ENCODE measurements at places on chromosomes 12 and 14. TPM values are rescaled to one million over a fixed set of nuclear protein-coding genes. Genes with fewer than 3 reads are reported as not detected.

- H3K4me1 ChIP-seq = no peaks in the 10 kb centered on the region
- H3K27me3 ChIP-seq = no peaks in the 10 kb centered on the region
- no peak overlapping the region for H3K27ac ChIP-seq
- DNase-seq = no peak
- no peaks in the 10 kb centered on the region for H3K36me3 ChIP-seq
These were observed 48.1 kb downstream of the KCNK13 start for GRCh38 chr14:90109858-90110257.

DNA sequence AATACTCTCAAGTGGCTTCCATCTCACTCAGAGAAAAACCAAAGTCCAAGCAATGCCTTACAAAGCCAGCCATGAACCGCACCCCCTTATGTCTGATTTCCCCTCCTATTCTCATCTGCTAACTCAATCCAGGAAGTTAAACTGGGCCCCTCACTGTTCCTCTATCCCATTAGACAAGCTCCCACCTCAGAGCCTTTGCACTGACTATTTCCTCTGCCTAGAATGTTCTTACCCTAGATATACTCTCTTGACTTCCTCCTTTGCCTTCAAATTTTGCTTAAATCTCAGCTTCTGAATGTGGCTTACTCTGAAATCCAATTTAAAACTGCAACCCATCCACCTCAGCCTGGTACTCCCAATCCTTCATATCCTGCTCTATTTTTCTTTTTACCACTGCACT is 257.0 kb upstream of the USP15 start:
- H3K4me3 ChIP-seq = no peak overlapping the region
- no peaks in the 10 kb centered on the region for H3K4me1 ChIP-seq
- DNase-seq = no peak
- no peaks in the 10 kb centered on the region for H3K27me3 ChIP-seq
- H3K27ac ChIP-seq = no peak overlapping the region

DNA sequence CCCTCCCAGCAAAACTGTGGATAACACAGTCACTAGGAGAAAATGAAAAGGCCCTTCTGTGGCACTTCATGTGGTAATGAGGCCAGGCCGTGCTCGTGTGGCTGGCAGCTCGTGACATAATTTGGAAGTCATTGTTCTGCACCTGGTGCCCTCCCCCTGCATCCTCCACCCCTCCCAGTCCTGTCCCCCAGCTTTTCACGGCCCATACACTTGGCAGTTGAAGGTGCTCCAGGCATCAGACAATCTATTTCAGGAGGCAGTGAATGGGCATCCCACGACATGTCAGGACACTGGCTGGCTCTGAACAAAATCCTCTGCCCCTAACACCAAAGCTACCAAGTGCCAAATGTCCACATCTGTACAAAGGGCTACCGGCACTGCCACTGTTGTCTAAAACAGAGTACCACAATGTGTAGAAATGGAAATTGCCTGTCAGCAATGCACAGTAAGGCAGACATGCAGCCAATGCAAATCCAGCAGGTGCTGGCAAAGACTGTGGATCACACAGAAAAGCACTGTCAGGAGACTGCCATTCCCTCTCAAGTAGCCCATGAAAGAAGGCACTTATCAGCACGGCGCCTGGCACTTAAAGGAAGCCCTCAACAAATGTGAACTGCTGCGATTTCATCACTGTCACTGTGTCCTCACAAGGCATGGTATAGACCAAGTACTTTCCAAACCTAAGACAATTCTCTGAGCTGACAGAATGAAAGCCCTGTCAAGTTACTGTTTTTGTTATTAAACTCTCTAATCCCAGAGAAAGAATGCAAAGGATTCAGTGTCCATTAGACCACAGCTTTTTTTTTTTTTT is 39.1 kb downstream of the CORO1C start:
- no peak overlapping the region for H3K4me3 ChIP-seq
- peaks cover 7% of the 10 kb centered on the region for H3K4me1 ChIP-seq
- H3K27me3 ChIP-seq = no peaks in the 10 kb centered on the region
- DNase-seq = no peak

DNA sequence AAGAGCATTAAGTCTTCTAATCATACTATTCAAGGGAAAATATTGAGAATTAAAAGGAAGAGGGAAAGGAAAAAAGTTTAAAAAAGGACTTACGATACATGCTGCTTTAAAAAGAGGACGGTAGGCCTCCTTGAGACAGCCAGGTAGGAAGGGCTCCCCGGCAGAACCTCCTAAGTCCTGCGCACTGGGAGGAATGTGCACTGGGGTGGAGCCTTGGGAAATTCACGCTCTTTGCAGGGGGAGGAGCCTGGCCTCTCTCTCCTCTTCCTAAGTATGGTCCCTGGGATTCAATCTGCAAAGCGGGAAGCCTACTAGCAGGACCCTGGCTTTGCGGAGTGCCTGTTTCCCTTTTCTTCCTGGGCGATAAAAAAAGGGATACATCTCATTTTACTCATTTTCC is 553.0 kb downstream of the RPS29 start:
- no peak overlapping the region for H3K4me3 ChIP-seq
- no peak for DNase-seq
- no peak overlapping the region for H3K27ac ChIP-seq

GRCh38 chr12:61993734-61994345 is 266.4 kb upstream of the USP15 start:
- H3K36me3 ChIP-seq = no peaks in the 10 kb centered on the region
- H3K27me3 ChIP-seq = peaks cover 2% of the 10 kb centered on the region
- H3K4me3 ChIP-seq = no peak overlapping the region
- peaks cover 3% of the 10 kb centered on the region for H3K4me1 ChIP-seq
- no peak for DNase-seq

DNA sequence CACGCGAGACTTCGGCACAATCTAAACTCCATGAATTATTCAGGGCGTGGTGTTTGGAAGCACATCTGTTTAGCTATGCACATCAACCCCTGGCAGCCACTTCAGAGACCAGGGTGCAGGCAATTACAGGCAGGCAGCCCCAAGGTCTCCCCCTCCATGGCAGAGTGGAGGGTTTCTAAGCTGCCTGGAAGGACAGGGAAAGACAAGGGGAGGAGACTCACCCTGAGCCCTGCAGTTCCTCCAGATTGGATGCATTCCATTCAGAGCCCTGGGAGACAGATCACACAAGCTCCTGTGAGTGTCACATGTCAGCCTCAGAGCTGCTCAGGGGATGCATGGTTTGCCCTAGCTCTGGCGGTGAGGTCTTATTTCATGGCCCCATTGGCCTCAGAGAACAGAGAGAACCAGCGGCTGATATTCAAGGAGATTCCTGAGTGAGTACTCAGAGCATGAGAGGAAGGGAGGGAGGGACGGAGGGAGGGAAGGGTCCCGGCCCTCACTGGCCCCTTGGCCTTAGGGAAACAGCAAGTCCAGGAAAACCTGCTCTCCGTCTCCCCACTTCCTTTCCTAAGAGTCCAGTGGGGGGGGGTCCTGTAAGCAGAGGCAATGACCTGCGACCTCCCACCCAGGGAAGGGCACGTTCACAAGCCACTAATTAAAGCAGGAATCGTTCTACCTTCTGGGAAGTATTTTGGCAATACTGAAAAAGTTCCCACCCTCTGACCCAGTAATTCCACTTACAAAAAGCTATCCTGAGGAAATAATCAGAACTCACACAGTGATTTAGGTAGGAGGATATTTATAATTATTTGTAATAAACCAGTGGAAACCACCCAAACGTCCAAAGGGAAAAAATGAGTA is 55.1 kb downstream of the SSH1 start:
- peaks cover 5% of the 10 kb centered on the region for H3K4me1 ChIP-seq
- no peaks in the 10 kb centered on the region for H3K27me3 ChIP-seq
- peak overlapping the region; percentile 99 for H3K27ac ChIP-seq

DNA sequence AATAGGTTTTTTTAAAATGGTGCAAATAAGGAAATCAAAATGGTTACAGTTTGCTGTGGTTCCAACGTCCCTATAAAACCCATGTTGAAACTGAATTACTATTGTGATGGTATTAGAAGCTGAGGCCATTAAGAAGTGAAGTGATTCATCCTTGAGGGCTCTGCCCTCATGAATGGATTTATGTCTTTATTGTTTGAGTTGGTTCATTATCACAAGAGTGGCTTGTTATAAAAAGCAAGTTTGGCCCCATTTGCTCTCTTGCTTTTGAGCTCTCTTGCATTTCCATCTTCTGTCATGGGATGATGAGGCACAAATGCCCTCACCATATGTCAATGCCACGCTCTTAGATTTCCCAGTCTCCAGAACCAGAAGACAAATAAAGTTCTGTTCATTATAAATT is 62.3 kb downstream of the PRKD1 start:
- H3K4me3 ChIP-seq = no peak overlapping the region
- H3K36me3 ChIP-seq = no peaks in the 10 kb centered on the region
- DNase-seq = no peak
- no peak overlapping the region for H3K27ac ChIP-seq

- no peaks in the 10 kb centered on the region for H3K36me3 ChIP-seq
- H3K27ac ChIP-seq = no peak overlapping the region
- H3K4me3 ChIP-seq = peak overlapping the region; percentile 99
- H3K27me3 ChIP-seq = no peaks in the 10 kb centered on the region
- DNase-seq = no peak
These were observed 1.2 kb downstream of the CPSF6 start for GRCh38 chr12:69240631-69240995.

DNA sequence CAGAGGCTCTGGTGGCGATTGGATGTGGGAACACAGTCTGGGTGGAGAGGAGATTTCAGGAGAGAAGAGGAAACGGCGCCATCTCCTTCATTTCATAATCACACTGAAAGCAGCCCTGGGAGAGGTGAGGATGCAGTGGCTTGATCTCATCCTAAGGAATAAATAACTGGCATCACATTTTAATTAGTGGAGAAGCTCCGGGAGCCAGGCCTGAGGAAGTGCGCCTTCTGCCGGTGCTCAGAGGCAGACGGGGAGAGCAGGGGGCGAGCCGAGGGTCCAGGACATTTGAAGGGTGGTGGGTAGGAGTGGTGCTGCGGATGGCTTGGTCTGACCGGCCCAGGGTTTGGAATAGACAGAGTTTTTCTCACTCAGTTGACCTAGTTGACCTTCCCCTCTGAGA is 265.0 kb downstream of the CACNA1C start:
- no peaks in the 10 kb centered on the region for H3K4me1 ChIP-seq
- H3K4me3 ChIP-seq = no peak overlapping the region
- no peaks in the 10 kb centered on the region for H3K27me3 ChIP-seq
- no peak for DNase-seq
- H3K36me3 ChIP-seq = no peaks in the 10 kb centered on the region
- H3K27ac ChIP-seq = no peak overlapping the region

DNA sequence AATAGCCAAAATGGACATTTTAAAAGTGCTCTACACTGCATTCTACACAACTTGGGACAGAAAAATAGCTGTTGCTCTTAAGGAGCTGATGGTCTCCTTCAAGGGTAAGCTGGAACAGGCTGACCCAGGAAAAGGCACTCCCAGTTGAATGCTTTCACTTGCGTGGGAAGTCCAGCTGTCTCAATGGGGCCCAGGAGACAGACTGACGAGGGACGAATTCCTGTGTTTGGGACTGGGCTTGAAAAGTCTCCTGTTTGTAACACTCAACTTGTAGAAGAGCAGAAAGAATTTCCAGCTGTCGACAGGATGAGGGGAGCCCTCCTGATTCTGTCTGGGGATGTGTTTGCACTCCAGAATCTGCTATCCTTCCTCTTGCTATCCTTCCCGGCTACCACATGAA is 180.8 kb downstream of the ZFP36L1 start:
- H3K36me3 ChIP-seq = no peaks in the 10 kb centered on the region
- DNase-seq = no peak
- H3K4me3 ChIP-seq = no peak overlapping the region
- H3K27ac ChIP-seq = no peak overlapping the region
- H3K4me1 ChIP-seq = no peaks in the 10 kb centered on the region

DNA sequence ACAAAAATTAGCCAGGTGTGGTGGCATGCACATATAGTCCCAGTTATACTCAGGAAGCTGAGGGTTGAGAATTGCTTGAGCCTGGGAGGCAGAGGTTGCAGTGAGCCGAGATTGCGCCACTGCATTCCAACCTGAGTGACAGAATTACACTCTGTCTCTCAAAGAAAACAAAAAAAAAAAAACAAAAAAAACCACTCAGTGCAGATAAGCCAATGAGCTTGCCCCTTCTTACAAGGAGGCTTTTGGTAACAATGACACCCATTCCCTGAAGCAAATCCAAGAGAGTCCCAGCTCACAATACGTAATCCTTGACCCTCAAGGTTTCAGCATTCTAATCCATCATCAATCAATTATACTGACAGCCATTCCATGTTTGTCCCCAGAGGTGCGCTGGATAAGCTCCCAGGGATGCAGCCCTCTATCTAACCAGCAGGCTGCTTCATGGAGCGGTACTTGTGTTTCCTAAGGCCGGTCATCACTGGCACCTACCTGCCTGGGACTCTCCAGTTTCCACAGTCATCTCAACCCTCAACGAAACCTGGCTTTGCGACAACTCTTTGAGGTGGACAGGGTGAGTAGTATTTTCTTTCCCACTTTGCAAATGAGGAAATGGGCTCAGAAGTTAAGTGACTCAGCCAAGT is 12.4 kb downstream of the GCN1 start:
- DNase-seq = peak; percentile 2
- H3K36me3 ChIP-seq = no peaks in the 10 kb centered on the region
- H3K4me1 ChIP-seq = no peaks in the 10 kb centered on the region

DNA sequence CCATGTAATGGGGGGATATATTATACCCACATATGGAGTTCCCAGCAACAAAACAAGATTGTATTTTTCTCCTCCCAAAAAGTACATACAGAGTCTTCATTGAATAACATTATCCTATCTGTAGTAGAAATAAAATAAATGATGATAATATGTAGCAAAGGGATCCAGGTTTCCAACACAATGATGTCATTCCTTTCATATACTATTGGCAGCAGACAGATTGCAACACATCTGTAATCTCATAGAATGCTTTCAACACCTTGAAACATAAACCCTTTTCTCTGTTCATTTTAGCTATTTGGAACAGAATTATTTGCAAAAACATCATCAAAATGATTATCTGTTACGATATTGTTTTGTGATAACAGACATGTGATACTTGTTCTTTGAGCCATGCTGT is 317.6 kb downstream of the DPF3 start:
- H3K36me3 ChIP-seq = no peaks in the 10 kb centered on the region
- H3K27ac ChIP-seq = no peak overlapping the region
- no peak overlapping the region for H3K4me3 ChIP-seq

GRCh38 chr14:105397350-105397931 is 897 bp upstream of the TEX22 start:
- H3K4me3 ChIP-seq = no peak overlapping the region
- H3K27me3 ChIP-seq = no peaks in the 10 kb centered on the region
- no peak overlapping the region for H3K27ac ChIP-seq

DNA sequence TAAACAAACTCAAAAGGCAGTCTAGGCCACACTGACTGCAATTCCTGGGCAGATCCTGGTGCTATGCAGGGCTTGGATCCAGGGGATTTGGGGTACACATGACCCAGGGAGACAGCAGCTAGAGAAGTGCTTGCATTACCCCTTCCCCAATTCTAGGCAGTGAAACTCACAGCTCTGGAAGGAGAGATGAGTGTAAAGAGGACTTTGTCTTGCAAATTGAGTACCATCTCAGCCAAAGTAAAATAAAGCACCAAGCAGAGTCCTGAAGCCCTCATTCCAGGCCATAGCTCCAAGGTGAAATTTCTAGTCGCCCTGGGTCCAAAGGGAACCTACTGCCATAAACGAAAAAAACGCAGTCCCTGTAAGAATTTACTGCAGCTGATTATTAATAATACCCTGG is 644.9 kb upstream of the FLRT2 start:
- H3K27me3 ChIP-seq = no peaks in the 10 kb centered on the region
- no peak for DNase-seq
- H3K36me3 ChIP-seq = no peaks in the 10 kb centered on the region
- H3K27ac ChIP-seq = no peak overlapping the region

GRCh38 chr12:125015680-125016310 is 22.4 kb downstream of the BRI3BP start:
- H3K4me3 ChIP-seq = no peak overlapping the region
- no peak overlapping the region for H3K27ac ChIP-seq
- H3K36me3 ChIP-seq = no peaks in the 10 kb centered on the region
- H3K4me1 ChIP-seq = no peaks in the 10 kb centered on the region

Gene DAO
- total RNA-seq = not detected

Gene ARHGEF25
- 72.0 TPM for total RNA-seq

Gene TPH2
- not detected for total RNA-seq

Gene RPL41
- total RNA-seq = 2,225 TPM

Gene RNASE9
- not detected for total RNA-seq

Gene CPNE6
- total RNA-seq = 0.99 TPM
